ENCODE measurements at places on chromosomes 7 and 10.

DNA sequence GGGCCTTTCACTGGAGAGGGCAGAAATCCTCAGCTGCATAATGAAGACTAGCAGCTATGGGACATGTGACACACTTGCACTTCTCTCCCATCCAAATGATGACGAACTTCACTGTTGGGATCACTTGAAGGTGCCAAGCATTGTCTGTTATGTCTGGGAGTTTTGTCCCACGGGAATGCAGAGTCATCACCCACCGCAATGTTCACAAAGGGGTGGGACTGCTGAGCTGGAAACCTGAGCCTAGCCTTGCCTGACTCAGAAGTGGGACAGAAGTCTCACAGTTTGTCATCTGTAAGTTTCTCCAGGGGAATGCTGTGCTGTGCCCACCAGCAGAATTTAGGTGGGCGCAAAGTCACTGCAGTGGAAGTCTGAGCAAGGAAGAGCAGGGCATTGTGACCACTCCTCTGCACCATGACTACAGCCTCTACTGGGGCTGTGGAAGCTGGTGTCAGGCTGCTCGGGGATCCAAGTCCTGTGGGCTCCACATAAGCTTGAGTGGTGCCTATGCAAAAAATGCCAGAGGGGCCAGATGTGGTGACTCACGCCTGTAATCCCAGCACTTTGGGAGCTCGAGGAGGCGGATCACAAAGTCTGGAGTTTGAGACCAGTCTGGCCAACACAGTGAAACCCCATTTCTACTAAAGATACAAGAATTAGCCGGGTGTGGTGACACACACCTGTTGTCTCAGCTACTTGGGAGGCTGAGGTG, 472.0 kb upstream of the CNTNAP2 start:
- no peak for DNase-seq

DNA sequence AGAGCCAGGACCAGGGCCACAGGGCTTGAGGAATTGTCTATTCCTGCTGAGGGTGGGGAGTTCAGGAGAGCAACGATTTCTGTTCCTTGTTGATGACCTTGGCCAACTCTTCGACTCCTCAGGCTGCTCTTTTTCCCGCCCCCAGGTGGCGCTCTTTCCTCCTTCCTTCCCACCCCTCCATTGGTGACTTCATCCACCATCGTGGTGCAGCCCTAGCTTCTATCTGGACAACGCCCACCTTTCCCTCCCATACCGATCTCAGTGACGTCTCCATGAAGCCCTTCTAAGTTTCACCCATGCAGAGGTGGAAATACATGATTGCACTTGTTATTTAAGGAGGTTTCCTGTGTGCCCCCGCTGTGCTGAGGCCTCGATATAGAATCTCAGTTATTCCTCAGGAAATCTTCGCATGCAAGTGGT, 22.1 kb upstream of the CARD11 start:
- no peak for DNase-seq

- no peak for DNase-seq
Observed at GRCh38 chr7:22109761-22110160, 164.1 kb upstream of the CDCA7L start.

GRCh38 chr7:107327986-107328569, 141.8 kb upstream of the GPR22 start:
- DNase-seq = no peak

GRCh38 chr7:92880212-92881090, 44.1 kb upstream of the CDK6 start:
- DNase-seq = no peak

GRCh38 chr7:32539919-32540531, 44.7 kb downstream of the AVL9 start:
- no peak for DNase-seq

DNA sequence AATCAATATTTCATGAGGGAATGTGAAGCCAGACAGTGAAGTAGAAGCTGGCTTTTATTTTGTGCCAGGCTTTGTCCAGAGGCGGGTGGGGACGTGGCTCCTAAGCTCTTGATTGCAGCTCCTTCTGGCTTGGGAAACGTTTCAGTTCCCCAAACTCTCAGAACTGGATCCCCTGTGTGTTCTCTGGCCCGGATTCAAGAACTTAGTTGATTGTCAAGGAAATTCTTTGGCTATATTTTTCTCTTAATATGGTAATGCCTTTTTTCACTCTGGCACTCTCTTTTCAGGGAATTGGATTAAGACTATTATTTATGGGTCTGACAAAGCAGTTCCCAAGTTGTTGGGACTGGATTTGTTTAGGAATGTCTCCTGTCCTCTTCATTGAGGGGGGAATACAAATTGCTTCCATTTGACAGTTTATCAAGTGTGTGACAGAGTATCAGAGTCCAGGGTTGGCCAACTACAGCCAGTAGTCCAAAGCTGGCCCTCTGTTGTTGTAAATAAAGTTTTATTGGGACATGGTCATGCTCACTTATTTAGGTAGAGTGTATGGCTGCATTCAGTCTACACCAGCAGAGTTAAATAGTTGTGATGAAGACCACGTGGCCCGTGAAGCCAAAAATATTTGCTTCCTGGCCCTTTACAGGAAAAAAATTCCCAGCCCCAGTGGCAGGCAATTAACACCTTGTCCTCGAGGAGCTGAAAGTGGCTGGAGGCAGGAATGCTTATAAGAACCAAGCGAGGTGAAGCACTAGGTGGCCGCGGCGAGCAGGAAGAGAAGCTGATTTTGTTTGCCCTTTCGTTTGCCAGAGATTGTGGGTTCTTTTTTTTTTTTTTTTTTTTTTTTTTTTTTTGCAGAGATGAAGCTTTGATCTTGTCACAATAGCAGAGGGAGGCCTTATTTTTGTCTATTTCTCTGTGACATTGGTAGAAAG, 34.3 kb downstream of the HTRA1 start:
- no peak for DNase-seq

DNA sequence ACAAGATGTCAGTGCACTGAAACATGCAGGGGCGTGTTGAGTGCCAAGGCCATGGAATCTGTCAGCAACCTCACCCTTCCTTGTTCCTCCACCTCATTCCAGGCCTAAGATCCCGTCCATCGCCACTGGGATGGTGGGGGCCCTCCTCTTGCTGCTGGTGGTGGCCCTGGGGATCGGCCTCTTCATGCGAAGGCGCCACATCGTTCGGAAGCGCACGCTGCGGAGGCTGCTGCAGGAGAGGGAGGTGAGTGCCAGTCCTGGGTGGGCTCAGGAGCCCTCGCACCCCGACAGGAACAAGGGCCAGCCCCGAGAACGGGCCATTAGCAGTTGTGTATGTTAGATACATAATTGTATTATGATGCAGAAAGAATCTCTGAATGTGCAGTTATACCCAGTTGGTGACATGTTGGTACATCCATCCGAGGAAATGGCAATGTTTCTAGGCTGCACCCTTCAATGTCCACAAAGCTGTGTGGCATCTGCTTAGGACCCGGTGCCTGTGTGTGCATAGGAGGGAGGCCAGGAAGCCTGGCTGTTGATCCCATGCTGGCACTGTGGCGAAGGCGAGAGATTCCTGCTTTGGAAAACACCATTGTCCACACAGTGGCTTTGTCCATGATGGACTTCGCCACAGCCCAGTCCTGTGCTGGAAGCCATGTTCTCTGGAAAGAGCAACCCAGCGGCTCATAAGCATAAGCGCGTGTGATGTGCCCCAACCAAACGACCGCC, 154.2 kb downstream of the EGFR start:
- DNase-seq = no peak

DNA sequence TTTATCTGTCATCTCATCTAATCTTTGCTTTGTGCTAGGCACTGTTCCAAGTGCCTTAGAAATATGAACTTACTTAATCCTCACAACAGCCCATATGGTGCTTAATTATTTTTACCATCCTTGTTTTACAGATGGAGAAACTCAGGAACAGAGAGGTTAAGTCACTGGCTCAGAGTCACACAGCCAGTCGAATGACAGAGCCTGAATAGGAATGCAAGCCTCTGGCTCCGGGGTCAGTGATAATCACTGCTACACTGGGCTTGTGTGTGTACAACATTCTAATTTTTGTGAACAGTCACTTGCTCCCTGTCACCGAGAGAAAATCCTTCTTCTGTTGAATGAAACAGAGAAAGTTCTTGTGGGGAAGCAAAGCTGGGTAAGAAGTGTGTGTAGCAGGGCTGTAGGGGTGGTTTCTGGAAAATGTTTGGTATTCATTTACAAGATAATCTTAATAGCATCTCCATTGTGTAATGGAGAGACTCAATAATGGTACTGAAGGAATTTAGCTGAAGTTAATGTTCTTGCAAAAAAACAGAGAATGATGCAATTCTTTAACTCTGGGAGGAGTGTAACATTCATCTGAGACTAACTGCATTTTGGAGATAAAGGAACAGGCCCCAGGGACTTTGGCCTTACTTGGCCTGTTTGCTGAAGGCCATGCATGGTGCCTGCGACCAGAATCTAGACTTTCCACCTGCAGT, 290.6 kb downstream of the FRMD4A start:
- DNase-seq = no peak

GRCh38 chr7:69687739-69688433, 89.6 kb downstream of the AUTS2 start:
- DNase-seq = no peak

DNA sequence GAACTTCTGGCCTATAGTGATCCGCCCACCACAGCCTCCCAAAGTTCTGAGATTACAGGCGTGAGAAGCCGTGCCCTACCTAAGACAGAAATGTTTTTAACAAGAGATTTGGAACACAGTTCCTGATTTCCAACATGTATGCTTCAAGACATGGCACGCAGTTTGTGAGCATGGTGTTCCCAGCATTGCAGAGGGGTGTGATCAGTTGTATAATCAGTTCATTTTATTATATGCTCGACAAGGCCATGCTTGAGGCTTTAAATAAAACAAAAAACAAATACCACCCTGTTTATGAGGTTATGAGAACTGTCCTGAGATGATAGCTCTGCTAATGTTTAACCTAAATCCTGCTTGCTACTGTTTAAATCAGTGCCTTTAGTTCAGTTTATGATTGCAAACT, 60.2 kb downstream of the TASOR2 start:
- DNase-seq = no peak

DNA sequence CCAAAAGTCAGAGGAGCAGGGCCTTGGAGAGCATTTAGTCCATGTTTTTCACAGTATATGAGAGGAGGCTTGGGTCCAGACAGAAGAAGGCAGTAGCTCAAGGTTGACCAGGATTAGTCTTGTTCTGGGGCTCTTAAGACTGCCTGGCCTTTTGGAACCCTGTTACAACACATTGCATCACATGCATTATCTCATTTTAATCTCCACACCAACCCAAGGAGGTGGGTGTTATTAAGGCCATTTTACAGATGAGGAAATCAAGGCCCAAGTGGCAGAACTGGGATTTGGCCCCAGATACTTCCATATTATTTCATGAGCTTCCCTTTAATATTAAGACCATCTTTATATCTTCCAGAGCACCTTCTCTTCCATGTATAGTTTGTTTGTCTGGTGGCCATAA, 38.8 kb downstream of the RPS24 start:
- DNase-seq = no peak

DNA sequence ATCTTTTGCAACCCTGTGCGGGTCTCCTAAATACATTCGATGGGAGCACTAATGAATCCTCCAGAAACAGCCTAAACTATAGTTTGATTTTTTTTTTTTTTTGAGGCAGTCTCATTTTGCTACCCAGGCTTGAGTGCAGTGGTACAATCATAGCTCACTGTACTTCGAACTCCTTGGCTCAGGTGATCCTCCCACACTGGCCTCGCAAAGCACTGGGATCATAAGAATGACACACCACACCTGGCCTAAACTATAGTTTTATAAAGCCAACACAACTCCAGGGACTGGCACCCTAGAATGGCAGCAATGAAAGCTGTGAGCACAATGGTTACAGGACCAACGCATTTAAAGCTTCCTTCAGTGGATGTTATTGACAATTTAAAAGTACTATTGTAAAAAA, 14.5 kb upstream of the JMJD1C start:
- no peak for DNase-seq

GRCh38 chr10:1366811-1367425, 310.7 kb downstream of the WDR37 start:
- no peak for DNase-seq

GRCh38 chr7:100510437-100511239, 26.9 kb downstream of the NYAP1 start:
- DNase-seq = no peak

All from activated gamma-delta T cell treated with anti-CD3 and anti-CD28 coated beads, Interleukin-2, amount 50 U/mL, for 16 hours (primary cell).